Kidney glomerular epithelial cell (primary cell): ENCODE measurements at places on chromosomes 5 and 9.

DNA sequence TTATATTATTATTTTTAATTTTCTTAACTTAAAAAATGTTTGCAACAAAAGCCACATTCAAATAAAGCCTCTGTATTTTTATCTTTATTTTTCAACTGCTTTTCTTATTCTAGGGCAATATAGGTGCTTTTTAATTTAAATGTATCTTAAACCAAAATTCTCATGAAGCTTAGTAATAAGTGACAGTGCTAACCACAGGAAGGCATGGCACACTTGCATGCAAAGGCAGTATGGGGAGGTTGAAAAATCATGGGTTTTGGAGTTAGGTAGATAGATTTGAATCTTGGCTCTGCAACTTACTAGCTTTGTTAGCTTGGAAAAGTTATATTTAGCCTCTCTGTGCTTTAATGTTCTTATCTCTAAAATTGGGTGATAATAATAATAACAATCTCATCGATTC is 458.0 kb downstream of the DMAC1 start:
- DNase-seq, result no peak

DNA sequence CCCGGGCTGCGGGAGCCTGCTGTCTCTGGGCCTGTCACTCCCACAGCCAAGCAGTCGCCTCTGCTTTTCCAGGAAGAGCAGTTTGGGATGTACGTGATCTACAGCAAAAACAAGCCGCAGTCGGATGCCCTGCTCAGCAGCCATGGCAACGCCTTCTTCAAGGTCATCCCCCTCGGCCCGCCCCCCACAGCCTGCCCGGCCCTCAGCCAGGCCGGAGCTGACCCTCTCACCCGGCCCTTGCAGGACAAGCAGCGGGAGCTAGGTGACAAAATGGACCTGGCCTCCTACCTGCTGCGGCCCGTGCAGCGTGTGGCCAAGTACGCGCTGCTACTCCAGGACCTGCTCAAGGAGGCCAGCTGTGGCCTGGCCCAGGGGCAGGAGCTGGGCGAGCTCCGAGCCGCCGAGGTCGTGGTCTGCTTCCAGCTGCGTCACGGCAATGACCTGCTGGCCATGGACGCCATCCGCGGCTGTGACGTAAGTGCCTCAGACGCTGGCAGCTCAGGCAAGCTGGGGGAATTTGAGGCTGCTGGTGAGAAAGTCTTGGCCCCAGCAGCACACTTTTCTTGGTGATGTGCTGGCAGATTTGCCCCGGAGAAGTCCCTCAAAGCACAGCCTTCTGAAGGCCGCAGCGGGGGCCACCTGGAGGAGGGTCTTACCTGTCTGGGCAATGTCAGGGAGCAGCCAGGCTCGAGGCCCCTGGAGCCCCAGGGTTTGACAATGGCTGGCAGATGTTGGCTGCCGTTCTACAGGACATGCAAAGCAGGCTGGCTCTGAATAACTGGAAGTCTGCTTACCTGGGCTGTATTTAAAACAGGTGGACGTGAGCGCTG is 20.1 kb upstream of the LRRC14B start:
- DNase-seq, result no peak

DNA sequence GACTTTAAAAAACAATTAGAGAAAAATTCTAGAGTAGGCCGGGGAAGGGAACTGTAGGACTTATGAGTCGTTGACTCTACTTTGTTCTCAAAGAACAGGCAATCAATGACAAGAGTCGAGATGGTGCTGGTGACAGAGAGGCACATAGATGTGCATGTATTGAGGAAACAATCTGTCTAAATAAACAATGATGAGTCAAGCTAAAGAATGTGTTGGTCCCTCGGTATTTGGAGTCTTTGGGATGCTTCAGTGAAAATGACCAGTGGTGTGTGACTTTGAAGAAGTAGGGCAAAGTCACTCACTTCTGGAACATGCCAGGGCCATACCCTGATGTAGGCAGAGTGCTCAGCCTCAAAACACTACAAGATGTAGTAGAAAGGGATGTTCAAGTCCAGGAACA is 288.1 kb upstream of the PANK3 start:
- DNase-seq, result peak; percentile 81

- DNase-seq, result no peak
These were observed 7.2 kb upstream of the RNU6ATAC start for GRCh38 chr9:134171316-134172197.

DNA sequence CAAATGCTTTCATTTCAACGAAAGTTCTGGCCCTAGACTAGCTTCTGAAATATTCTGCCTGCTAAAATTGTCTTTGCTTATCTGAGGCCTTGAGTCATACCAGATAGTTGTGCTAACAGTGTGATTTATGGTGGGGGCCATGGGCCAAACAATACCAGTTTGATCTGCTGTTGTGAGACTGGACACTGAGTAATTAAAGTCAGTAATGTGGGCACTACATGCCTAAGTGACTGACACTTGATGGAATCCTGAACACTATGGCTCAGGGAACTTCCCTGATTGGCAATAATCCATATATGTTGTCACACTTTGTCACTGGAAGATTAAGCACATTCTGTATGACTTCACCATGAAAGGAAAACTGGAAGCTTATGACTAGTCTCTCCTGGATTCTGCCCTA is 127.6 kb upstream of the CYLC2 start:
- DNase-seq, result peak; percentile 94

DNA sequence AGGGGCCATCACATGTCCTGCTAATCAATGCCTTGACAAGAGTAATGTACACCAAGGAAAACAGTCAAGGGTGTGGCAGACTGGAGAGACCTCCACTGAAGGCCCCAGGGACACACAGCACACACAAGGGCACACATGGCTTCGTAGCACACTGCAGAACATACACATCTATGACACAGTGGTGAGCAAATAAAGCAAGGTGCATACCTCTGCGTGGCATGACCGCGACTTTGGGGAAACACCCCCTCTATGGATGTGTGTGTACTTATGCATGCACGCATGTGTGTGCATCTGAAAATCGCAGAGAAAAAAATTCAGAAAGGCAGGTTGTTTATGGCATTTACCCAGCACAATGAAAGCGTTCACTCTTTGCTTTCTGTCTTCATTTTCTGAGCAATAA is 20.5 kb downstream of the SEMA4D start:
- DNase-seq, result no peak

DNA sequence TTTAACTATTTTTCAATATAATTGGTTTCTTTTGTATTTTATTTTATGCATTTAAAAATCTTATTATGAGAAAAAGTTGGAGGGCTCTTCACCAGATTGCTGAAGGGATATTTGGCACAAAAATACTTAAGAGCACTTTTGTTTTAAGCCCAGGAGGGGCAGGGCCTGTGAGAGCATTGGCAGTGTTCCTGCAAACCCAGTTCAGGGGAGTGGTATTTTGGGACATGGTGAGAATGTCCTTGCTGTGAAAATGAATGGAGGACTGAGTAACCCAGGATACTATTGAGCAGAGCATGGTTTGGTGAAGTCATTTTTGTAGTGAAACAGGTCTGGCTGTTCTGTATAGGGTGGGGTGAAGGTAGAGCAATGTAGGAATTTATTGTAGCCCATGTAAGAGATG is 121.4 kb downstream of the KCTD16 start:
- DNase-seq, result no peak

- peak; percentile 58 for DNase-seq
These were observed 186.1 kb downstream of the SMC2 start for GRCh38 chr9:104280178-104280560.

DNA sequence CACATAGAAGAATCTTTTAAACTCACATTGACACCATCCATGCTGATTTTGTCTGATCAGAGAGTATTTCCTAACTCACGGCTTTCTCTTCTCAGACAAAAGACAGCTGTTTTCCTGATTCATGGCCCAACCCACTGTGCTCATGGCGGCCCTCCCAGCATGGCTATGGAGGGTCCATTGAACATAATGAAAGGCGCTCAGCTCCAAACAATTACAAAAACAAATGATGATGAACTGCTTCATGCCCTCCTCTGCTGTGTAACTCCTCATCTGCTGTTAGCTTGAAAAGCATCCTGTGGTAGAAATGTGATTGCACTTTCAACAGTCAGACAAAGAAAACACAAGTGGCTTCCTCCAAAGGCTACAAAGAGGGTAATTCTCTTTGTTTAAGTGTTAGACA is 673.8 kb downstream of the PRELID2 start:
- no peak for DNase-seq

GRCh38 chr5:129101794-129102193 is 7.2 kb downstream of the ISOC1 start:
- no peak for DNase-seq

- DNase-seq, result no peak
These were observed 33.8 kb upstream of the KDM4C start for GRCh38 chr9:6723881-6724420.

DNA sequence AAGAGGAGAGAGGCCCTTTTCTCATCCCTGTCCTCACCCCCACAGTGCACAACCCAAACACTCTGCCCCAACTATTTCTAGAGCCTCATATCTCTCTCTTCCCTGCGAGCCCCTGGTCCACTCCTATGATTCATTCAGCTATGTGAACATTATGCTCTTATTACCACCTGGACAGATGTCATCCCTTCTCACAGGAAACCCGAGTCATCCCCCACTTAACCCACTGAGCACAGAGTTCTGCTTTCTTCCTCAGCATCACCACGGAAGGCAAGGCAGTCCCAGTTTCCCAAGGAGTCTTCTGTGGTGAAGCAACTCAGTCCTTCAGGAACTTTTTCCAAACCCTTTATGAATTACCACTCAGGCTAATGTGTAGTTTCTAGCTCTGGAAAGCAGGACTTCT is 1.3 kb downstream of the DNAI1 start:
- DNase-seq, result no peak

GRCh38 chr9:135664266-135664665 is 1.2 kb downstream of the LCN9 start:
- no peak for DNase-seq

GRCh38 chr9:4630836-4631235 is 31.3 kb upstream of the PLPP6 start:
- no peak for DNase-seq

- DNase-seq, result peak; percentile 95
These were observed 506.9 kb downstream of the TLE1 start for GRCh38 chr9:81182431-81182830.

DNA sequence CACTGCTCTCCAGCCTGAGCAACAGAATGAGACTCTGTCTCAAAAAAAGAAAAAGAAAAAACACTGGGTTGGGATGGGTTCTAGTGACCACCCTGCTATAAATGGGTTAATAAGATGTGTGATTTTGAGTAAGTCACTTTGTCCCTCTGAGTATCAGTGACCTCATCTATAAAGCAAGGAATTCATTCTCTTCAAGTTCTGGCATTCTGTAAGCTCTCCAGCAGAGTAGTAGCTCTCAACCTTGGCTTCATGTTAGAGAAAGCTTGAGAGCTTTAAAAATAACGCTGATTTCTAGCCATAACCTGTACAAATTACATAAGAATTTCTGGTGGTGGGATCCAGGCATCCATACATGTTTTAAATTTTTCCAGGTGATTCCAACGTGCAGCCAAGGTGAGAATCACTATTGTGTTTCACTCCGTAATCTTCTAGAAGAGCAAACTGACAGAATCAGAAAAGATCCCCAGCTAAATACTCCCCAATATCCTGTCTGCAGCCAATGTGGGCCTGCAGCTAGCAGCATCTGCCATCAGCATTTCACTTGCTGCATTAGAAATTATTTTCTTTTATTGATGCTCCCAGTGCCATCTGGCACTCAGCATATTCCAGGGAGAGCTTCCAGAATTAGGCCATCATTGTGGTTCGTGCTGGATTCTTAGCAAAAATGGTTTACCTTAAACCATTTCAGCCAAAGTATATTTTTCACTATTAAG is 109.4 kb downstream of the FEM1C start:
- DNase-seq, result no peak

DNA sequence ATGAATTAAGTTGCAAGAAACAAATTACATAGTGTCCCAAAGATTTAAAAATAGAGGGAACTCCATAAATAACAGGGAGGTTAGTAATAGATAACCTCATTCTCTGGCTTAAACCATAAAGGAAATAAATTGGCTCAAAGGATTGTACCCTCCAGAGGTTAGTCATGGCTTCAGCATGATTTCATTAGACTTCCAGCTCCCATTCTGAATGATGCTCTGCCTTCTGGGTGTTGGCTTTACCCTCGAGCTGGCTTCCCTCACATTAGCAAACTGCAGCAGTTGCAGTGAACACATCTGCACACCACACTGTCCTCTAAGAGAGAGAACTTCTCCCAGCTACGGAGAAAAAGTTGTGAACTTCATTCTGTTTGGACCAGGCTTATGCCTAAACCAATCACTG is 70.4 kb downstream of the RGS7BP start:
- DNase-seq, result no peak

DNA sequence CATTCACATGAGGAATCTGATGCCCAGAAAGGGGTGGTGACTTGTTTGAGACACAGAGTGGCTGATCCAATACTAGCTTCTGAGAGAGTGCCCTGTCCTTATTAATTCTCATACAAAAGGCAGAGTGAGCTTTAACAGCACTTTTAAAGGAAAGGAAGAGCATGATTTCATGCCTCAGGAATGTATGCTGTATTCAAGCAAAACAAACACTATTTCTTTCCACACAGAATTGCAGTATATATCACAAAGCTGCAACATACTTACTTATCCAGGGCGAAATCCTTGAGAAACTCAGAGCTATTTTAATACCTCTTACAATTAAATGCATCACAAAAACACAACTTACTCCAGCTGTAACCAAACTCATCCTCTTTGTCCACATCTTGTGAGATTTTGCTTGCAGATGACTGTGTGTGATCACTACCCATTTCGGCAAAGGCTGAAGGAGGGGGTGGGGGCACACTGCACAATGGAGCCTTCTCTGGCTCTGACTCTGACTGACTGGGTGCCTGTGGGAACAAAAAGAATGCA is 139.8 kb downstream of the MPDZ start:
- peak; percentile 92 for DNase-seq

GRCh38 chr5:156401804-156402203 is 74.8 kb downstream of the SGCD start:
- no peak for DNase-seq

DNA sequence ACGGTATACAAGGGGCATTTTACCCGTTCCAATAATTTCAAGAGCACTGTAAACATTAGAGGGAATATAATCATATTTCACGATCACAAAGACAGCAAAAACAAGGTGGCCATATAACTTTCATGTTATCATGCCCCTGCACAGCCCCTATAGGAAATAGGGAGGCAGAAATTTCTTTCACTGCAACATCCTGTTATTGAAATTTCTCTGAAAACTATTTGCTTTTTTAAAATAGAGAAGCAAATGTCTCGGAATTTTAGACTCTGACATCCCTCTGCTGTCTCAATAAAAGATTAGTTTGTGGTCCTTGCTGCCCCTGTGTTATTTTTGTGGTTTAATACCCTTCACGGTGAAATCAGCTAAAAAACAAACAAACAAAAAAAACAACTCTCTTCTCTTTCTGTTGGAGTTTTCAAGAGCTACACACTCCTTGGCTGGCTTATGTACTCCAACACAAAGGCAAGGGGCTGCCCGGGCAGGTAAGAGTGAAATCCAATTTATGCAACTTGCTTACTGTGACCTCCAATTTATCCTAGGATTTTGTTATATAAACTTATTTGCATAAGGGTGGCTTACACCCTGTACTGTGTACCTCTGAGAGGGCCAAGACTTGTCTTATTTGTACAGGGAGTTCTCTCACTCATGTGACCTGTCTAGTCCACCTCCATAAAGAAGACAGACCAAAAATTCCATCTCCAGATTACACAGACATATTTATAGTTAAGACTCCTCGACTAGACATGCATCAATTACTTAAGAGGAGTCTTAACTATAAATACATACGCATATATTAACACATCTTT is 223.6 kb downstream of the MLLT3 start:
- no peak for DNase-seq

- DNase-seq, result no peak
These were observed 296.9 kb downstream of the MSX2 start for GRCh38 chr5:175021321-175021720.
